Stimulated activated CD4-positive, alpha-beta T cell treated with anti-CD3 and anti-CD28 coated beads, TNF-alpha, amount 100 ng/mL, for 1 hour (primary cell): ENCODE measurements at places on chromosomes 16 and 17.

- DNase-seq: no peak
Observed at GRCh38 chr17:81582341-81582740, 30.2 kb upstream of the FAAP100 start.

DNA sequence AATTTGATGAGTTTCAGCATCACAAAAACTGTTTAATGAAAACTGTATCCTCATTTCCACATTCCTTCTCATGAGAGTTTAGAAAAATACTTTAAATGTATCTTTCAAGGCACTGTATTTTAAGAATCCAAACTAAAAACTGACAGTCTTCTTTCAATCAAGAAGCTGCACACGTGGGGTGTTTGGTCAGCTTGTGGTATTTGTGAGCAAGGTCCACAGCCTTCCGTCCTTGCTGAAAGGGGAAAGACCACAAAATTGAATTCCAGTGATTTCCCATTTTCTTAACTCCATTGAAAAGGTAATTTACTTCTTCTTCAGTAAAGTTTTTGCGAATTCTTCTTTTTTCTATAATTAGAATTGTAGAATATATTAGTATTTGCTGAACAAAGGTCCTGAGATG lies 3.4 kb upstream of the DYNC1LI2 start:
- DNase-seq: no peak

GRCh38 chr16:7319514-7319913 lies 13.1 kb upstream of the RBFOX1 start:
- no peak for DNase-seq

DNA sequence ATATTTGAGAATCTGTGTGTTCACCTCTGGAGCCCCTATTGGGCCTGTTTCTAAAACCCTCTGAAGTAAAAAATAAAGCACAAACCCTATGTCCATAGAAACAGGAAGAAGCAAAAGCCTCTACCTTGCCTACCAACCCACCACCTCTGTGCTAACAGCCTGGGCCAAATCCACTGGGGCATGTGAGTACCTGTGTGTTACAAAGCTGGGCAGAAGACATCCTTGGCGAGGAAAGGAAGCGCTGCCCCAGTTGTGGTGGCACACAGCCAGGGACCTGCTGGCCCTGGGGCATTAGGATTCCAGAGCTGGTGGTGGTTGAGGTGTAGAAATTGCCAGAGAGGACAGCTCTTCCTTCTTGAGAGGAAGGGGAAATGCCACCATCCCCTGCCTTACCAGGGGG lies 30.0 kb downstream of the MYO18A start:
- no peak for DNase-seq

GRCh38 chr17:3553419-3554401 lies 3.9 kb downstream of the TRPV3 start:
- DNase-seq: no peak

DNA sequence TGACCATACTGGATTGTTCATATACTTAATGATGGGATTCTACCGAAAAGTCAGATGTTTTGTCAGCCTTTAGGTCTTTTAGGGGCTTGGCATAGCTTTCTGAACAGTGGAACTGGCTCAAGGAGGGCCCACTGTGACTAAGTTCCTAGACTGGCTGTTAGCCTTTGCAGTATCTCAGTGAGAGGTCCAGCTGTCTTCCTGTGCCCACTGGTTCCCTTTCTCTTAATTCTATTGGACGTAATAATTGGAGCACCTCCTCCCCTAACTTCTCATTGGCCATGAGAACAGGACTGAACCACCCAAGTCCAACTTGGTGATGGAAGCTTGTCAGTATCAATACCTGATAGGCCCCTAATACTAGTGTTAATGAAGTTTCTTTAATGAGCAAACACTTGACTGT lies 13.5 kb downstream of the KPNA2 start:
- DNase-seq: no peak

DNA sequence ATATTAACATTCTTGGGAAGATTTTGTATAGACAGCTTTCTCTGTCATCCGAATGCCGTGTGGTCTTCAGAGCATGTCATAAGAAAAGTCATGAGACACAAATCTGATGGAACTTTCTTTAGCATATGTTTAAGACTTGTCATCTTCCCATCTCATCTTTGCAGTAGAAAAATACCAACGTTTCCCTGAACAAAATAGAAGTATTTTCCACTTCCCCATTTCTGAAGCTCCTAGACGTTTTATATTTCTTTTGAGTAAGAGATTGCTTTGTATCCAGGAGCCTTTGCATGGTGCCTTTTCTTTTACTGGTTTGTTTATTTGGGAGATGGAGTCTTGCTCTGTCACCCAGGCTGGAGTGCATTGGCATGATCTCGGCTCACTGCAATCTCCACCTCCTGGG lies 235.1 kb downstream of the PRKCA start:
- no peak for DNase-seq

- DNase-seq: no peak
Observed at GRCh38 chr16:84496991-84497390, 7.5 kb downstream of the MEAK7 start.

DNA sequence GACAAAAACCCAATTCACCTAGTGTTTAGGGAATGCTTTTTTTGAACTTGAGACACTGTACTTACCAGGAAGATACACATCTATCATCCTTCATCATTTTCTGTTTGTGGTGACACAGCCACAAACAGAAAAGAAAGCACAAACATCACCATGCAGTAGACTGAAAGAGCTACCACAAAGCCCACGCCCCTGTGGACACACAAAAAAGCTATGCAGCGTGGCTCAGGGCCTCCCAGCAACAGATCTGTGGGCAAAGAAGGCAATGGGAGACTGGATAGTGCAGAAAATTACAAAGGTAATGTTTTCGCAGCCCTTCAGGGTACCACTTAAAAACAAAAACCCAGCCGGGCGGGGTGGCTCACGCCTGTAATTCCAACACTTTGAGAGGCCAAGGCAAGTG lies 9.6 kb downstream of the COTL1 start:
- DNase-seq: no peak

- peak; percentile 6 for DNase-seq
Observed at GRCh38 chr17:45021607-45022287, 29.7 kb downstream of the DCAKD start.

DNA sequence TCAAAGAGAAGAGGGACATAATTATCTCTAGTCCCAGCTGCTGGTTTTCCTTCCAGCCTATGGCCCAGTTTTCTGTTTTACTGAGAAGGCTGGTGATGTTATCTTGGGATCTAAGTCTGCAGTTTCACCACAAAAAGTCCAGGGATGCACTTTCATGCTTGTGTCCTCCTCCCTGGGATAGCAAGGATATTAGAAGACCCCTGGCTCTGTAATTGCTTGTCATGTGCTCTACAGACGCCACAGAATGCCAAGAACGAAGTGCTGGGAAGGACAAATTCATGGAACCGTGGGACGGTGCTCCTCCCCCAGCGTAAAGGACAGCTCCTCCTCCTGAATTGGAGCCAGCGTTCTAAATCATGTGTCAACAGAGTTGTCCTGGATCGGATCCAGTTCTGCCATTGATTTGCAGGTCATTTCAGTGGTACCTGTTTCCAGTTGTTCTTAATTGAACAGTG lies 8.6 kb downstream of the MAPT start:
- no peak for DNase-seq

- DNase-seq: no peak
Observed at GRCh38 chr17:37160944-37161343, 212.2 kb downstream of the AATF start.

- DNase-seq: no peak
Observed at GRCh38 chr16:56625140-56625942, at the start of gene MT1E. TSS of gene MT1E (plus strand) at chr16:56625781. CDS start at chr16:56625852, 71 bp downstream.

GRCh38 chr17:48160177-48161081 lies 52.9 kb downstream of the SNX11 start:
- DNase-seq: no peak

- DNase-seq: no peak
Observed at GRCh38 chr17:47304186-47304585, 19.6 kb upstream of the EFCAB13 start.

GRCh38 chr17:42404326-42405055 lies 16.2 kb upstream of the STAT3 start:
- no peak for DNase-seq

DNA sequence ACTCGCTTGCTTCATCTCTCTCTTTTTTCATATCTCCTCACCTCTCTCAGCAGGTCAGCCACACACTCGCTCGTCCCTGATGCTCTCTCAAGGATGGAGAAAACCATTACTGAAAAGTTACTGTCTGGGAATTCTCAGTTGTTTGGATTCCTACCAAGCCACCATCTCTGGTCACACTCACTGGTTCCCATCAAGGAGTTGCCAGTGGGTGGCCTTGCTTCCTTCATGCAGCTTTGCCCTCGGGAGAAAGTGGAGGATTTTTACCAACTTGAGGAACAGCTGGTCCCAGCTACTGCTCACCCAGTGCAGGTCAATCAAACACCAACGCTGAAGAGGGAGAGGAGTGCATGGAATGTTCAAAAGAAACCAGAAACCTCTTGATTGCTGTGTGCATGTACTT lies 25.3 kb downstream of the MEOX1 start:
- no peak for DNase-seq

DNA sequence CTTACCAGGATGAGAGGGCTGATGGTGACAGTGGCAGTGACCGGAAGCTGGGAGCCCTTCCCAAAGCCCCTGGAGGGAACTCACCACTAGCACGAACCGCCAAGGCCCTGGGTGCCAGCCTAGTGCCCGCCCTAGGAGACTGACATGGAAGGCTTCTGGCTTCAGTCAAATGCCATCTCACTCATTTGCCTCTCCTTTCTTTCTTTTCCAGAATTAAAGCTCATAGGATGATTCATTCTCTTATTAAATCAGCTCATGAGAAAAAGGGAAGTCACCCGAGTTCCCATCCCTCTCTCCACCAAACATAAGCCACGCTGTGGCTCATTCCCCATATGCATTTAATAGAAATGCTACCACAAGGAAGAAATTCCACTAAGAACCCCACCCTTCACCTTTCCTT lies 12.1 kb downstream of the CUEDC1 start:
- DNase-seq: no peak

GRCh38 chr17:68511254-68511670 lies 968 bp upstream of the PRKAR1A start:
- DNase-seq: no peak

DNA sequence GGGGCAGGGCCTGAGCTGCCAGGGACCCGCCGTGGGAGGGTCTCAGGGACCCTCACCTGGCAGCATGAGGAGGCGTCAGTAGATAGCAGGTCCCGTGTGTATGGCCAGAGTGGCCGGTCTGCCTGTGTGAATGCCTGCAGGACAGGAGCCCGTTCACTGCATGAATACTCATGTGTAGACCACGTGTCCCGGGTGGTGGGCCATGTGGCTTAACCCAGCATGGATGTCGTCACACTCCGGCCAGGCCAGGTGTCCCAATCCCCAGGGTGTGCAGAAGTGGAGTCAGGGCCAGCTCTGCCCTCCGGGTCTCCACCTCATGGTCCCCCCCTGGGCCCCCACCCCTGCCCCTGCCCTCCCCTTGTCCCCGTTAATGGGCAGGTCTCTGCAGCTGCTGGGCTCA lies 53.7 kb downstream of the BAHCC1 start:
- DNase-seq: no peak

GRCh38 chr16:1159325-1159972 lies 6.5 kb downstream of the CACNA1H start:
- no peak for DNase-seq

DNA sequence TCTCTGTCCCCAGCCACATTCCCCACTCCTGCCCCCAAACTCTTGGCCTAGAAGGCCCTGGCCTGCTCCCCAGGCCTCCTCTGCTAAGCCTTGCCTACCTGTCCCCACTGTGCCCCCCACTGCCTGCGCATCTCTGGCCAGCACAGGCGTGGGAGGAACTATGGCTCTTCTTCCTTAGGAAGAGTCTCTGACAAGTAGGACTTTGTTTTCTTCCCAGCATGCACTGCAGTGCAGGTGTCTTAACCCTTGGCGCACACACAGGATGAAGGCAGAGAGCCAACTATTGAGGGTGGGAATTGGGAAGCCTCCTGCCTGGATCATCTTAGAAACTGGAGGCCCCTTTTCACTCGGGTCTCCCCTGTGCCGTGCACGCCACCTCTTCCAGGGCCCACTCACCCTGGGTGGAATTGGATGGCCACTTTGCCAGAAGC lies 3.6 kb downstream of the AMDHD2 start:
- no peak for DNase-seq

- no peak for DNase-seq
Observed at GRCh38 chr17:7823581-7824001, 10.4 kb upstream of the KDM6B start.

GRCh38 chr17:16287563-16288027 lies 65.7 kb downstream of the CENPV start:
- no peak for DNase-seq

DNA sequence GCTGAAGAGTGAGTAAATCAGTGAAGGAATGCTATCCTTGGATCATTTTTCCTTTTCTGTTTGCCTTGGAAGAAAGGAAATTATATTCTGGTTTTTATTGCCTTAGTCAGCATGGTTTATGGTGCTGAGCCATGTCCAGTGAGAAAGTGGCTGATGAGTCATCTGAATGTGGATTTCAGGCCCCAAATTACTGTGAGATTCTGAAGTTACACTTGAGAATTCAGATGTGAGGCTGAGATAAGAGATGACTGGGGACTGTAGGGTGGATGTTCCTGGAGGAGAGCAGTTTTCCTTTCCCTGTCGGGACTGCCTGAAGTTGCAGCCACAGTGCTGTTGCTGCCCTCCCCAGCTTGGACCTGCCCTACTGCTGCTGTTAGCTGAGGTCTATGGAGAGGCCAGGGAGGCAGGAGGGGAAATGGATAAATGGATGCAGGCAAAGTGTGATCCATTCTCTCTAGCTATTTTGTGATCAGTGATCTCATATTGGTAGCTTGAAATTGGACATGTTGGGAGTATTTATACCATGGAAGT lies 4.2 kb upstream of the MAP3K14 start:
- DNase-seq: no peak

- DNase-seq: no peak
Observed at GRCh38 chr16:76276745-76277438, at the start of gene CNTNAP4. TSS of gene CNTNAP4 (plus strand) at chr16:76277401. CDS start at chr16:76277663, 262 bp downstream.

- DNase-seq: no peak
Observed at GRCh38 chr17:2385240-2386210, 15.3 kb downstream of the MNT start.

GRCh38 chr17:63703029-63703428 lies 3.1 kb upstream of the LIMD2 start:
- DNase-seq: no peak

GRCh38 chr16:87459027-87459426 lies 33.8 kb downstream of the ZCCHC14 start:
- DNase-seq: no peak

DNA sequence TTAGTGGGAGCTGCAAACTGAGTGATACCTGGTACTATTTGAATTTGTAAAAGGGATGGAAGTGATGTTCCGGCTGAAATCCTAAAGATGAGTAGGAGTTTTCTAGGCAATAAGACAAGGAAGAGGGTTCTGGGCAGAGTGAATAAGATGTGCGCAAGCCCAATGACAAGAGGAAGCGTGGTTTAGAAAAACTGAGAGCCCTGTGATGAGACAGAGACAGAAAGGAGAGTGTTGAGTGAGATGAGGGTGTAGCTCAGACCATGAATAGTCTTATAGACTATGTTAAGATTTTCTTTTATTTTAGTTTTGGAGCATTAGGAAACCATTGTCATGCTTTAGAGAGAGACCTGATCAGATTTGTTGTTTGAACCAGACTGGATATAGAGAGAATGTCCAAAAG lies 50.2 kb downstream of the COX10 start:
- DNase-seq: no peak
